Renal cortex interstitium (tissue), 15 donors: ENCODE measurements at places on chromosomes 11 and 22. TPM values are rescaled to one million over a fixed set of nuclear protein-coding genes. Genes with fewer than 3 reads are reported as not detected.
A peak's percentile ranks its signal among the peaks of the same experiment; 100 is the strongest.

GRCh38 chr11:15937601-15938120 lies 418.7 kb downstream of the SOX6 start:
- DNase-seq: no peak

- DNase-seq: no peak
Observed at GRCh38 chr11:47244448-47245350, 3.9 kb downstream of the ACP2 start.

GRCh38 chr11:11978098-11978637 lies 30.3 kb downstream of the DKK3 start:
- no peak for DNase-seq

- no peak for DNase-seq
Observed at GRCh38 chr22:27218012-27218920, 560.9 kb downstream of the MIAT start.

- no peak for DNase-seq
Observed at GRCh38 chr11:20321177-20321576, 42.3 kb upstream of the HTATIP2 start.

GRCh38 chr11:68365943-68366435 lies 53.6 kb downstream of the LRP5 start:
- DNase-seq: no peak

GRCh38 chr11:17197431-17197898 lies 10.3 kb downstream of the PIK3C2A start:
- DNase-seq: no peak

DNA sequence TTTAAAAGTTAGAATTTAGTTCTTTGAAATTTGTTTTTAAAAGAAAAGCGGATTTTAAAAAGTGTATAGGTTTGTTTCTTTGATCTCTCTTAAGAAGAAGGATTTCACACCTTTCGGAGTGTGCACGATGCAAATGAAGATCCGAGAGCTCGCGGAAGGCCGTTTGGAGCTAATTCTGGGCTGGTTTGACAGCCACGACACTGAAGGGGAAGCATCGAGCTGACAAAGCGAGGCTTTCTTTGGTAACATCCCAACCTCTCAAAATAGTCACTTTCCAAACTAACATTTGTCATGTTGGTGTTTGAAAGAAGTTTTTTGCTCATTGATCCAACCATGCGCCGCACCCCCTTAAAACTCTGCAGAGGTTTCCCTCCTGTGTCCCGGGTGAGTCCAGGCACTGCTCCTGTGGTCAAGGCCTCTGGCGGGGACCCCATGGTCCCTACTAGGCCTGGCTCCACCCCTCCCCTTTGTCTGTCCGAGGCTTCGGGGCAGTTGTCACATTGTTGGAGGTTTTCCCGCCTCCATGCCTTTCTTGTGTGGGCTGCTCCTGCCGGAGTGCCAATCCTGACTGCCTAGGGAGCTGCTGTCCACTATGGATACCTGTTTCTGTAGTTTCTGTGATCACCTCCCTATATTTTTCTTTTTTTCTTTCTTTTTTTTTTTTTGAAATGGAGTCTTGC lies 39.7 kb downstream of the MPPED1 start:
- DNase-seq: no peak

DNA sequence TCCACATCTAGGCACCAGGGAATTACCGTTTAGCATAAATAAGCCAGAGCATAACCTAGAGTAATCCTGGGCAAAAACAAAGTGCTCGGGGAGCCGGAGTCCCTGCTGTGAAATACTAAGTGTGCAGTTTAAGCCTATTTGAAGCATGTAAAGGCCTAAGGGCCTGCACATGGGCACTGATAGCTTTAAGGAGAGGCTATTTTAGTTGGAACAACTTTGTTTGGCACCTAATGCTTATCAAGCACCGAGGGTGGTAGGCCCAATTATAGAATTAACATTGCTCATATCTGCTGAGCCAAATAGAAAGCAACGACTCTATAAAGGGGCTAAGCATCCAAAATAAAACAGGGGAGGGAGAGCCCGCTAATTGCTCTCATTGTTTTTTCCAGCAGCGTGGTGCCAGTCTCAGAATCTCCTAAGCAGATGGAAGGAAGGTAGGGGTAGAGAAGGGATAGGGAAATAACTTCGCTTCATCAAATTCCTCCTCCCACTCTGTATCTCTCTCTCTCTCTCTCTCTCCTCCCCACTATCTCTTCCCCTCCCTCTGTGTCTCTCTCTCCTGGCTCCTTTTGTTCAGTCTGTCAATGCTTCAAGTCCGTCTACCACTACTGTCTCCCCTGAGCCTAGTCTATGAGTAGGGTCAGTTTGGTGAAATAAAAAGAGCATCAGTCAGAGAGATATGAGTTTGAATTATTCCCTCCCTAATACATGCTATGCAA lies 292.8 kb downstream of the NXPE2 start:
- DNase-seq: no peak

GRCh38 chr11:37076866-37077265 lies 478.8 kb upstream of the RAG2 start:
- DNase-seq: no peak

DNA sequence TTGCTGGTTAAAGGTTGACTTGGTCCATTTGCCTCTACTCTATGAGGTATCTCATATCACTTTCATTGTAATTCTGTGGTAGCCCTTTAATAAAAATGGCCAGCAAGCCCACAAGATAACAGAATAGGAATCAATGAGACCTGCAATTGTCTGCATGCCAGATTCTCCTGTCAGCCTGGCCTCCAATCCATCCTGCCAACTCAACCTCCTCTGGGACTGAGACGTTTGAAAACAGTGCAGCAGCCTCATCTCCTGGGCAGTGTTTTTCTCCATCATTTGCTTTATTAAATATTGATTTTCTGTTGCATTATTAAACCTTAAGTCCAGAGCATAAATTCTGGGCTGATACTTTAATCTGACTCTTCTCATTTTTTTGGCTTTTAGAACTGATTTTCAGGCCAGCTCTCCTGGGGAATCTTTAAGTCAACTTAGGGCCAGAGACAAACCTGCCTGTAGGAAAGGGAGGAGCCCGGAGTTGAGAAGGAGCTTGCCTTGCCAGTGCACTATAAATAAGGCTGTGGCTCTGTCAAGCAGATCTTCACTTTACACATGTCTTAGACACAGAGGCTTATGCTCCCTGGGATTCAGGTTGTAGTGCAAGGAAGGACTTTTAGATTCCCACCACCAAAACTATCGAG lies 798.0 kb downstream of the NTM start:
- no peak for DNase-seq

GRCh38 chr11:130025371-130025770 lies 22.7 kb upstream of the PRDM10 start:
- no peak for DNase-seq

DNA sequence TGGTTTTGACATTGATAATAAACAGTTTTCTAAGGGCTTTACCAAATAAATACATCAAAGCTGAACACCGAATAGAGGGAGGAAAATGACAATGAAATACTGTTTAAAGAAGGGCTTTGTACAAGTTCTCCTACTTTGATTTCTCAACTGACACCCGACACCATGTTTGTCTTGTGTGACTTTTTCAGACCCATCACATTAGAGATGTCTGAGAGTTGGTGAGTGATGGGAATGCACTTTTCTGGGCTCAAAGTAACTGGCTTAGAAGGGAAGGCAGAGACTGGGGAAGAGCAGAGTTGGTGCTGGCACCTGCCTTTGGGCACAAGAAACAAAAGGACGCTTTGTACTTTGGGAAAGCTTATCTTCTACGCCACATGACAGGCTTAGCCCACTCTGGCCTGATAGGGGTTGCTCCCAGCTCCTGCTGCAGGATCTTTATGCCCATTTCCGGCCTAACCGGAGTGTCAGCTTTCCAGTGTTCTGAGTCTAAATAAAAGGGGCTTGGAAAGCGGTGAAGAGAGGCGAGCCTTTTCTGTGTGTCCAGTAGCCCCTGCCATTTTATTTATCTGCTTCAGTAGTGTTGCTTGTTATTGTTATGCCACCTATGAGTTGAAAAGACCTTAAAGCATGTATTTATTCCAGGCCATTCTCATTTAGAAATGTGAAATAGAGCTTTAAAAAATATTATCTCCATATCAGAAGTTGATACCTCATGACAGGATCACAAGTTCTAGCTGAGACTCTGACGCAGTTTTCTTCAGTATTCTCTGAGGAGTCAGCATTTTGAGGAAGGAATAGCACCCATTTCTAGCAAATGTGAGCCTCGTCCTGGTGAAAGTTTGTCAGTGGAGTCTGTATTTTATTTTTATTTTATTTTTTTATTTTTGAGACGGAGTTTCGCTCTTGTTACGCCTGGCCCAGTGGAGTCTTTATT lies 24.2 kb downstream of the KREMEN1 start:
- peak; percentile 55 for DNase-seq

DNA sequence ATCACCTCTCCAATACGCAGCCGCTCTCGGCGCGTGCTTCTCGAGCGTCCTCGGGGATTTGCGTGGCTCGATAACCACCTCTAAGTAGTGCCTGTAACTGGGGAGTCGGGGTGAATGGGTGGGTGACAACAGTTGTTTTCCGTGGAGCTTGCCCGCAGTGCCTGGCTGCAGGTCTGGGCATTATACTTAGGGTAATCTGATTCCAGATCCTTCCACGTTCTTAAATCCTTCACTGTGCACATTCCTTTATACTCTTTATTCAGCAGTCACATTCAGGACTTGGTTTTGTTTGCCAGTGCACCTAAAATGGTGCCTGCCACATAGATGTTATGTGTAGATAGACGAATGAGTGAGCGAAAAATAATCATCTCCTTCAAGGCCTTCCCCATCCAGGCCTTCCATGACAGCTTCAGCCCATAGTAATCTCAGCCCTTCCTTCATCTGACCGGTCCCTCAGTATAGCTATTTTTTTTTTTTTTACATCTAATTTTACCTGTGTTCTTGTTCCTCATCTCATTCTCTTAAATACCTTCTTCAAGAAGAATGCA lies 602 bp downstream of the NAT10 start:
- DNase-seq: no peak

- no peak for DNase-seq
Observed at GRCh38 chr22:23127788-23128187, 14.0 kb downstream of the RSPH14 start.

DNA sequence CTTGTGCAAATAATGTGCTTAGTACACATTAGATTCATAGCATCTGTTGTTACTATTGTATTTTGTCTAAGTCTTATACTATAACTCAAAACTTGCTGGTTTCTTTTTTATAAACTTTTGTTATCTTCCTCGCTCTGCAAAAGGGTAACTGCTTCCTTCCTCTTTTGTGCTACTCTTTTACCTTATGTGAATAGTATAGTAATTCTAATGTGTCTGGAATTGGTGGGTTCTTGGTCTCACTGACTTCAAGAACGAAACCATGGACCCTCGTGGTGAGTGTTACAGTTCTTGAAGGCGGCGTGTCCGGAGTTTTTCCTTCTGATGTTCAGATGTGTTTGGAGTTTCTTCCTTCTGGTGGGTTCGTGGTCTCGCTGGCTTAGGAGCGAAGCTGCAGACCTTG lies 563.1 kb upstream of the LUZP2 start:
- no peak for DNase-seq

DNA sequence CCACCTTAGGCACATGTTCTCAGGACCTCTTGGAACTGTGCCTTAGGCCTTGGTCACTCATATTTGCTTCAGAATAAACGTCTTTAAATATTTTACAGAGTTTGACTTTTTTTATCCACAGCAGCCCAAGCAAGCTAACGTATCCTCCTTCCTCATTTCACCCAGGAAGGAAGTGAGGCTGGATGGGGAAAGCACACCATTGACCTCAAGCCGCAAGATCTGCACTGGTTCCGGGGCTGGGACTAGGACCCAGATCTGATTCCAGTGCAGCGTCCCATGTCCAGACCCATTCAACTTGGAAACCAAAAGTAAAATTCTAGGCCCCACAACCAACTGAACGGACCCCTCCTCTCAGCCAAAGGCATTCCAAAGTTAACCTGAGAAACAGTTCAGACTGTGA lies 2.4 kb upstream of the LGALS12 start:
- DNase-seq: no peak

- no peak for DNase-seq
Observed at GRCh38 chr22:27621486-27622070, 180.0 kb downstream of the MN1 start.

- DNase-seq: no peak
Observed at GRCh38 chr11:106061954-106062949, 14.9 kb downstream of the KBTBD3 start.

GRCh38 chr11:73414977-73415651 lies 38.9 kb downstream of the RELT start:
- DNase-seq: no peak

GRCh38 chr11:126476266-126476924 lies 120.9 kb downstream of the ST3GAL4 start:
- no peak for DNase-seq

GRCh38 chr11:57648801-57649735 lies 644 bp downstream of the YPEL4 start:
- DNase-seq: no peak

DNA sequence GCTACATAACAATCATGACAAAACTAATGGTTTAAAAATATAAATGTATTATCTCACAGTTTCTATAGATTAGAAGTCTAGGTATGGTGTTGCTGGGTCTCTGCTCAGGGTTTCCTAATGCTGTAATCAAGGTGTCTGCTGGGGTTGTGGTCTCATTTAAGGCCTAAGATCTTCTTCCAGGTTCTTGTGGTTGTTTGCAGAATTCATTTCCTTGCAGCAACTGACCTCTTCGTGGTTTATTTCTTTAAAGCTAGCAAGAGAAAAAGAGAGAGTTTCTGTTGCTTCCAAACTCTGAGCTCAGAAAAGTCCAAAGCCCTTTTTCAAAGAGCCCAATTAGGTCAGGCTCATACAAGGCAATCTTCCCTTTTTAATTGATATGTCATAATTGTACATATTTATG lies 452.7 kb upstream of the CCDC179 start:
- no peak for DNase-seq

GRCh38 chr11:8098879-8099278 lies 17.9 kb downstream of the TUB start:
- no peak for DNase-seq

GRCh38 chr22:21951931-21952465 lies 650 bp downstream of the PPM1F start:
- no peak for DNase-seq

The NCAPD3 gene
- polyA plus RNA-seq: 34.8 TPM

The KBTBD4 gene
- 25.9 TPM for polyA plus RNA-seq

The CPT1A gene
- 31.3 TPM for polyA plus RNA-seq

The PLAAT3 gene
- 17.0 TPM for polyA plus RNA-seq

The MAP6 gene
- 8.4 TPM for polyA plus RNA-seq

The HRAS gene
- polyA plus RNA-seq: 50.3 TPM

The SF3B2 gene
- 251 TPM for polyA plus RNA-seq

The MRGPRX3 gene
- not detected for polyA plus RNA-seq

The FCHSD2 gene
- 44.9 TPM for polyA plus RNA-seq

The CDKN1C gene
- polyA plus RNA-seq: 150 TPM
